Nephron progenitor cell (in vitro differentiated cells): ENCODE measurements at places on chromosomes 11 and 22.

- no peak for DNase-seq
Observed at GRCh38 chr11:134674974-134675373, 262.9 kb upstream of the B3GAT1 start.

GRCh38 chr22:33459137-33459536, 401.0 kb upstream of the SYN3 start:
- no peak for DNase-seq

- no peak for DNase-seq
Observed at GRCh38 chr11:104731890-104732289, 166.4 kb downstream of the CASP12 start.

DNA sequence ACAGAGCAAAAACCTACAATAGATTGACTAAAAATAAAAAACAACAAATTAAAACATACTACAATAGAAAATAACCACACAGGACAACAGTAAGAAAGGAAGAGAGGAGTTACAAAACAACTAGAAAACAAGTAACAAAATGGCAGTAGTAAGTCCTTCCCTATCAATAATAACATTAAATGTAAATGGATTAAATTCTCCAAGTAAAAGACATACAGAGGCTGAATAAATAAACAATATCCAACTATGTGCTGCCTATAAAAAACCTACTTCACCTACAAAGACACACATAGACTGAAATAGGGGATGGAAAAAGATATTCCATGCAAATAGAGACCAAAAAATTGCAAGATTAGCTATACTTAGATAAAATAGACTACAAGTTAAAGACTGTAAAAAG, 57.0 kb upstream of the RASSF10 start:
- DNase-seq, result no peak

DNA sequence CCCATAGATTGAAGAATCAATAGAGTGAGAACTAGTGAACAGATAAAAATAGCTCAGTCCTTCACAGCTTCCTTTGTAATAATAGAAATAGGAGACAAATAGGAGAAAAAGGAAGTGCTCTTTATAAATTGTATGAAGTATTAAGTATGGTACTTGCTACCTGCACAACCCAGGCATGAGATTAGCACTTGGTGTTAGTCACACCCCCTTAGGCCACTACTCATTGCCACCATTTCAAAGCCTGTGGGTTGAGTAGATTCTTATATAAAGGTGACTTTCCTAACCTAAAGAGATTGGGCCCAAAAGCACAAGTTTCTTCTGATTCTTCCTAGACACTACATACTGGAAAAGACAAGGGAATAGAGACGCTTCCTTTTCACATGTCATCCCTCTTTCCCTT, 37.7 kb upstream of the ADORA2A start:
- DNase-seq, result no peak

- DNase-seq, result peak; percentile 82
Observed at GRCh38 chr22:23315341-23315917, 135.1 kb downstream of the BCR start.
